ENCODE measurements at places on chromosomes 2 and 18. TPM values are rescaled to one million over a fixed set of nuclear protein-coding genes. Genes with fewer than 3 reads are reported as not detected.
A peak's percentile ranks its signal among the peaks of the same experiment; 100 is the strongest.

GRCh38 chr2:220282236-220282635, 654.8 kb downstream of the SLC4A3 start:
- peaks cover 2% of the 10 kb centered on the region for H3K4me1 ChIP-seq
- no peak overlapping the region for H3K4me3 ChIP-seq
- no peaks in the 10 kb centered on the region for H3K36me3 ChIP-seq

GRCh38 chr2:112493048-112493447, 11.1 kb downstream of the TTL start:
- H3K27me3 ChIP-seq = no peaks in the 10 kb centered on the region
- no peaks in the 10 kb centered on the region for H3K36me3 ChIP-seq
- H3K27ac ChIP-seq = peak overlapping the region; percentile 46
- H3K4me1 ChIP-seq = peaks cover 27% of the 10 kb centered on the region
- no peak for DNase-seq

- H3K27me3 ChIP-seq = no peaks in the 10 kb centered on the region
- no peak for DNase-seq
- H3K4me1 ChIP-seq = no peaks in the 10 kb centered on the region
- no peak overlapping the region for H3K4me3 ChIP-seq
- no peak overlapping the region for H3K27ac ChIP-seq
- H3K36me3 ChIP-seq = peaks cover 37% of the 10 kb centered on the region
These were observed 13.5 kb downstream of the CAVIN2 start for GRCh38 chr2:191833356-191833755.

DNA sequence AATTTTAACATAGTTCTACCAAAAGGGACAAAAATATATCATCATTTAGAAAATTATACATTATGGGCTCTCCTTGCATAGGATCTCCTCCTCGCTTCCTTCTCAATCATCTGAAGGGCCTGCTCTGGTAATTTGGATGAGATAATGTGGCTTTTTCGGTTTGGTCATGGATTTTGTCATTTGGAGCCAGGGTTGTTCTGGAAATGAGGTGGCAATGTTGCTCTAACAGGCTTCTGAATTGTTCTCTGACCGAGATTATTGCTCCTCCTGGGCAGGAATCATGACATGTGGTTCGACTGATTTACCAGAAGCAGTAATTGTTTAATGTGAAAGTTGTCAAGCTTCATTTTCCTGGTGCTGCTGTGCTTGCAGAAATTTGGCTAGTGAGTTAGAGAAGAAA, 194.7 kb upstream of the ERBB4 start:
- H3K27me3 ChIP-seq = no peaks in the 10 kb centered on the region
- no peaks in the 10 kb centered on the region for H3K36me3 ChIP-seq
- no peaks in the 10 kb centered on the region for H3K4me1 ChIP-seq

GRCh38 chr2:120371969-120372625, 26.2 kb downstream of the INHBB start:
- H3K4me1 ChIP-seq = no peaks in the 10 kb centered on the region
- H3K36me3 ChIP-seq = no peaks in the 10 kb centered on the region
- no peaks in the 10 kb centered on the region for H3K27me3 ChIP-seq
- no peak overlapping the region for H3K27ac ChIP-seq
- no peak for DNase-seq

DNA sequence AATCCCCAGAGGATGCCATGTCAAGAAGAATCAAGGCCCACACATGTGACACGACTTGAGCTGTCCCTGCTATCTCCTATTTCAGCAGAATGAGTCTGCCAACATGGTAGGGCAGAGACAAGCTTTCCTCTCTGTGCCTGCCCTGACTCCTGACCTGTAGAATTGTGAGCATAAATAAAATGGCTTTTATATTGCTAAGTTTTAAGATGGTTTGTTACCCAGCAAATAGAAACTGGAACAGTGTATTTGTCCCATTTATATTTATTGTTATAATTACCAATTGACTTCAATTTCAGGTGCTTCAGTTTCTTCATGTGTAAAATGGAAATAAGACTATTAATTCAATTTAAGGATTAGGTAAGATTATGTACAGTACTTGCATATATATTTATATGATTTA, 90.5 kb downstream of the ASB1 start:
- no peaks in the 10 kb centered on the region for H3K27me3 ChIP-seq
- no peaks in the 10 kb centered on the region for H3K36me3 ChIP-seq
- no peak overlapping the region for H3K4me3 ChIP-seq
- DNase-seq = no peak
- H3K4me1 ChIP-seq = no peaks in the 10 kb centered on the region

DNA sequence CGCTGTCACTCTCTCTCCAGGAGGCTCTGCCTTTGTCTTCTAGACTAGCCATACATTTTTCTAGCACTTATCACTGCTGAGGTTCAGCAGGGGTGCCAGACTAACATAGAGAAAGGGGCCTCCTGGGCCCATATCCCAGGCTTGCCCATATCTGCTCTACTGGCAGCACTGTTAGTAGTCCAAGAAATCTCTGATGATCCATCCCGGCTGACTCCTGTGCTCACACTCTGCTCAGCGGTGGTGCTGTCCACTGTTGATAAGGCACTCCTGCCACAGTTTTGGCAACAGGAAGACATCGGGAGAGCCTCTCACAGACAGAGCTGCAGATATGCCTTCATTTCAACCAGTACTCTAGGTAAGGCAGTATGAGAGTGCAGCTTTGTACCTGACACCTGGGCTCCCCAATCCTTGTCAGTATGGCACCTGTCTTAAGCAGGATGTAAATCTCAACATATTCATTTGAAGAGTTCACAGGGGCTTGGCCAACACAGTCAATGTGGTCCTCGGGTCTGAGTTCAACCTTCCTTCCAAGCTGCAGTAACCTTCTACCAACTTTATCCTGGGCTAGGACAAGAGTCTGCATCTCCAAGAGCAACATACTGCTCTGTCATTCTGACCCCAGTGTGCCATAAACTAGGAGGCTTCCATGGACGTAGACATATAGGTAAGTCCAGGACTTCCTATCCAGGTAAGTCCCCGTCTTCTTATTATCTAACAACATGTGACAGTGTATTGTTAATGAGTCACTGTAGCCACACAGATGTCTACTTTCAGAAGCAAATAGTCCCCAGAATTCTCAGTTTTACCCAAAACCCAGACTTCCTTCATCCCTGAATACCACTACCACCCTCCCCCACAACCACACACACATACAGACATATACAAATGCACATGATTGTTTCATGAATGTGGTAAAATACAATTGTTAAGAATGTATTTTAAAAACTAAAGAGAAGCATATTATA, 16.2 kb downstream of the KLF7 start:
- no peak overlapping the region for H3K4me3 ChIP-seq
- H3K27ac ChIP-seq = no peak overlapping the region
- peaks cover 13% of the 10 kb centered on the region for H3K4me1 ChIP-seq

- DNase-seq = no peak
- H3K4me3 ChIP-seq = no peak overlapping the region
- H3K27me3 ChIP-seq = no peaks in the 10 kb centered on the region
These were observed 324.5 kb upstream of the THUMPD2 start for GRCh38 chr2:40103590-40103989.

GRCh38 chr2:225494100-225494459, 94.6 kb downstream of the NYAP2 start:
- H3K36me3 ChIP-seq = no peaks in the 10 kb centered on the region
- H3K4me3 ChIP-seq = no peak overlapping the region
- DNase-seq = no peak
- H3K27me3 ChIP-seq = no peaks in the 10 kb centered on the region
- no peaks in the 10 kb centered on the region for H3K4me1 ChIP-seq

DNA sequence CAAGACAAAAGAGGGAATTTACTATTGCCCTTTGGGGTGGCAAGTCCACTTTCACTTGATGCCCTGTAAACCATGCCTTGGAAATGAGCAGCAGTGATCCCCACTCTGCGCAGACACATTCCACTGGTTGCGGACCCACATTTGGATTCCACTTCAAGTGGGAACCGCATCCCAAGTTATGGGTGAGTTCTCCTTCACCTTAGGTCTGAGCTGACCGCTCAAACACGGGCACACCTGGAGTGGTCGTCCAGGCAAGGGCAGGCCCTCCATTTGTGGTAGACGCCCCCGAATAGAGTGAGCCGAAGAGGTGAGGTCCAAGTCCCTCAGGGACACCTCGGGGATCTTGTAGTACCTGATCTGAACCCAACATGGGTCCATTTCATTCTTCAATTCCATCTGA, 9.8 kb upstream of the AGXT start:
- H3K27ac ChIP-seq = no peak overlapping the region
- DNase-seq = no peak
- H3K4me3 ChIP-seq = no peak overlapping the region
- no peaks in the 10 kb centered on the region for H3K4me1 ChIP-seq
- H3K36me3 ChIP-seq = no peaks in the 10 kb centered on the region
- H3K27me3 ChIP-seq = no peaks in the 10 kb centered on the region

- H3K4me1 ChIP-seq = peaks cover 17% of the 10 kb centered on the region
- no peaks in the 10 kb centered on the region for H3K27me3 ChIP-seq
- H3K27ac ChIP-seq = no peak overlapping the region
- no peak for DNase-seq
These were observed 6.7 kb downstream of the PPIG start for GRCh38 chr2:169590804-169591203.

Gene RAB17
- total RNA-seq = 9.4 TPM

Gene HAAO
- total RNA-seq = 10.5 TPM

Gene HOXD8
- 1.2 TPM for total RNA-seq

Gene EPB41L3
- total RNA-seq = 40.3 TPM

Gene HOXD3
- total RNA-seq = 0.40 TPM

Data from esophagus squamous epithelium (tissue), 5 donors.